ENCODE measurements at places on chromosomes 5 and 9.

GRCh38 chr5:137629646-137630045 lies 106.2 kb downstream of the KLHL3 start:
- DNase-seq = no peak

GRCh38 chr9:101369286-101369685 lies 15.5 kb downstream of the BAAT start:
- DNase-seq = no peak

GRCh38 chr5:173968154-173968797 lies 20.7 kb upstream of the C5orf47 start:
- DNase-seq = peak; percentile 46

- DNase-seq = no peak
Measured at GRCh38 chr9:135785013-135785575, 83.1 kb downstream of the KCNT1 start.

DNA sequence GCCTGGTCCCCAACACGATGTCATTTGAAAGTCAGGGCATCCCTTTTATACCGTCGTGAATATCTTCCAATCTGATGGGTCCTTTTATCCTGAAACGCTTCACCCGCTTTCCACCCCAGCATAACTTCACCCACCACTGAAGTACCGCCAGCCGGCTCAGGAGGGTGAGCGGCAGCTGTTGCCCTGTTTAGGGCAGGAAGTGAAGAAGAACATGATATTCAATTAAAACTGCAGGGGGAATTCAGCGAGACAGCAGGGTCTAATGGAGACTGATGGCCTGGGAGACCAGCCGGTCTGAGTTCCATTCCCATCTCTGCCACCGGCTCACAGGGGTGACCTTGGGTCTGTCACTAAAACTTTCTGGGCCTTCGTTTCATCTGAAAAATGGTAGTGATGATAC lies 68.2 kb upstream of the EGFLAM start:
- no peak for DNase-seq

GRCh38 chr5:174329738-174330137 lies 284.2 kb downstream of the NSG2 start:
- no peak for DNase-seq

DNA sequence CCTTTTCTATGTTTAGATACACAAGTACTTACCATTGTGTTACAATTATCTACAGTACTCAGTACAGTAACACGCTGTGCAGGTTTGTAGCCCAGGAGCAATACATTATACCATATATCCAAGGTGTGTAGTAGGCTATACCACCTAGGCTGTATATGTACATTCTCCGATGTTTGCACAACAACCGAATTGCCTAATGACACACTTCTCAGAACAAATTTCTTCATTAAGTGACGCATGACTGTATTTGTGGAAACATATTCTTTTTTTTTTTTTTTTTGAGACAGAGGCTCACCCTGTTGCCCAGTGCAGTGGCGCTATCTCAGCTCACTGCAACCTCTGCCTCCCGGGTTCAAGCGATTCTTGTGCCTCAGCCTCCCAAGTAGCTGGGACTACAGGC lies 4.0 kb upstream of the RAD23B start:
- DNase-seq = no peak

DNA sequence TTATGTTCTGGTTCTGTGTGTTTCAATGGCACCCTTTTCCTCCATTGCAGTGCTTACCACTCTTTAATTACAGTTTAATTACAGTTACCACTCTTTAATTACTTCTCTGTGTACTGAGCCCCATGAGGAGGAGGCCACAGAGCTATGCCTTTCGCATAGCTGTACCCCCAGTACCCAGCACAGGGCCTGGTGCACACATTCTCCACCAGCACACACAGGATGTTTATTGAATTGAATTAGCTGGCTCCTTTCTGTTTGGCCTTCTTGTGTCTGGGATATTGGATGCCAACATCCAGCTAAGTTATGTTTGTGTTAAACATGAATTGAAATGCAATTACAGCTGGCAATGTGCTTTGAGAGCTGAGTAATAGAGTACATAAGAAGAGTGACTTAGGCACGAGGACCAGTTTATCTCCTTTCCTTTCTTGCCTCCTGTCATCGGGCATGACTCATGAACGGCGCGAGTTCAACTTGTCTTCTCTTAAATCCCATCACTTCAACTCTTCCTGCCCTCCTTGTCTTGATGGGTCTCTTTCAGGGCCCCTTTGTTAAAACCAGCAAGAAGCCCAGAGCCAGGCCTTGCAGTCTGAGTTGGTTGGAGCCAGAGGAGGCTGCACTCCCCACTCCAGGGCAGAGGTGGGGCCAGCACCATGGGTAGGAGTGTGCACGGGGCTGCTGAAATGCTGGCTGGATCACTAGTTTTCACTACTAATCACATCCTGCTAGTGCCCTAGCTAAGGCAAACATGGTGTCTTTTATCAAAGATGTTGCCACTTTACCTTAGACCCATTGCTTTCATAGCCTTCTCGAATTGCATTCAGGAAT lies 37.4 kb downstream of the MVB12B start:
- no peak for DNase-seq

- DNase-seq = no peak
Measured at GRCh38 chr9:5793812-5794211, 39.1 kb downstream of the ERMP1 start.

DNA sequence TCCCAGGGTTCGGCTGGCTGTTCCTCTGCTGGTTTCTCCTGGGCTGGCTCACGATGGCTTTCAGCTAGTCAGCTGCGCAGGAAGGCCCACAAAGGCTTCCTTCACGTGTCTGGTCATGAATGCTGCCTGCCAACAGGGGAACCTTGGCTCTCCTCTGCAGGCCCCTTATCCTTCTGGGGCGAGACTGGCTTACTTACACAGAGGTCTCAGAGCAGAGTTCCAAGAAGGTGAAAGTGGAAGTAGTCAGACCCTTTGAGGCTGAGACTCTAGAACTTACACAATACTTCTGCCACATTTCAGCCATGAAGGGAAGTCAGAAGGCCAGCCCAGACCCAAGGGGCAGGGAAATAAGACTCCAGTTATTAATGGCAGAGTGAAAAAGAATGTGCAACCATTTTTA lies 99.5 kb downstream of the LHFPL2 start:
- no peak for DNase-seq

DNA sequence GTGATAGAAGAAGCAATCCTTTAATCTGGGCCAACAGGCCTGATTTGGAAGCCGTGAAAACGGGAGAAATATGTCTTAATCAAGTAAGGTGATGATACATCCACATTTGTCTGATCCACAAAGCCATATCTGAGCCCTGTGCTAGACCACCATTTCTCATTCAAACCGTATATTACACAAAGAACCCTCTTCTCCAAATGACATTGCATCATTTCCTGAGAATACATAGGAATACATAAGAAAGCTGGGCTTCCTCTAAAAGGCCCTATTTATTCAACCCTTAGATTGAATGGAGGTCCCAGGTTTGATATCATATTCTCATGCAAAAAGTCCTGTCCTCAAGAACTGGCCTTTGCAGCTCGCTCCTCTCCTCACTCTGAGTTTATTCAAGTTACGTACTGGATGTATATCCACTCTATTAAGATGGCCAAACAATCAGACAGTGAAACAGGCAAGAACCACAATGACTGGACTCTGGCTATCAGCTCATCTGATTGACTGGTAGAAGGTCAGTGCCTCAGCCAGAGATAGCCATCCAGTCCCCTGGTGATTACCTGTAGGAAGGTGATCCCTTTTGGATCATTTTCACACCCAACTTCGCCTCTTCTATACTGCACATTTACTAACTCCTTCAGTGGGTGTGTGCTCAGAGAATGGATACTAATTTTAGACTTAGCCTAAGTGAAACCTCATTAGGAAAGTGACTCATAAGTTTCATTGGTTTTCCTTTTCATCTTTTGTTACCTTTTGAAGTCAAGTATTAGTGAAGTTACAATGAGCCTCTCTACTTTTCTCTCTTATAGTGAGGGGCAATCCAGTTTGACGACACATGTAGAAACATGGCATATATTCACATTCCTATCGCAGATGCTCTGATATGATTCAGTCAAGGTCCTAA lies 167.6 kb upstream of the WWC1 start:
- no peak for DNase-seq

DNA sequence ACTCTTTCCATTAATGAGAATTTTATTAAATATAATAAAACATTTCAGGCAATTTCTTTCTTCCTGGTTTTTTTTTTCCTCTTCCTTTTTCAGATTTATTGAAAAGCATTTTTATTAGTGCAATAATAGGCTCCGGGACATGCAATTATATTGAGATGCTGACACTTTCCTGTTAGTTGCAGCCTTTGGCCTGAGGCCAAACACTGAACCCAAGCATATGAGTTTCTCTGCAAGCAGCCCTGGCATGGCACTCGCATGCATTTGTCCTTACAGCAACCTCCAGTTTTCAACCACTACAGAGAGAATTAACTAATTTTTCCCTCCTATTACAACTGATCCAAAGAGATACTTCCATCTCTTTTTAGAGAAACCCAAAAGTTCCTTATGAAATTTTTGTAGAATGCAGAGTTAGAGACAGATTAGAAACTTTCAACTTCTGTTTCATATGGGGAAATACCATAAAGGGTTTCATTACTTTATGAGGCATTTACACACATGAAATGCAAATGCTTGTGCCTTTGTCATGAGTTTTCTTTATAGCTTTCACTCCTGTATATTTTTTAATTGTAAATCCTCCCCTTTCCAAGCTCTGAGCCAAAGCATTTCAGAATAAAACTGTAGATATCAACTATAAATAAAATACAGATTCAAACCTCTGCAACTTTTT lies 183.0 kb downstream of the CETN3 start:
- no peak for DNase-seq
